Activated CD4-positive, alpha-beta T cell treated with anti-CD3 and anti-CD28 coated beads, Interleukin-2, amount 10 ng/mL, durations not matched to agents 24 days and 14 days (primary cell): ENCODE measurements at places on chromosomes 12 and 14. TPM values are rescaled to one million over a fixed set of nuclear protein-coding genes. Genes with fewer than 3 reads are reported as not detected.

The DENR gene
- total RNA-seq, result 88.7 and 89.6 TPM in 2 replicates

DNA sequence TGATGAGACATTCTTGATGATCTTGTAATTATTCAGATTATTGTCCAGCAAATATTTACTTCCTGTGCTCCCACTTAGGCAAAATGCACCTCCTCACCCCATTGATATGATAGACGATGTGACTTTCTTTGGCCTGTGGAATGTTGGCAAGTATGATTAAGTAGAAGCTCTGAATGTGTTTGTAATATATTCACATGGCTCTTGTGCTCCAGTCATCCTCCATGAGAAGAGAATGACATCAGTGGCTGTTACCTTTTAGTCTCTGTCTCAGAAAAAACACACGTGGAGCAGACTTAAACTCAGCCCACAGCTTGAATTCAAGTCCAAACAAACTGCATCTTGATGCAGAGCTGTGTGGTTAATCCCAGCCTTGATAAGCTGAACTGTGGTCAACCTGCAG is 984.3 kb upstream of the FBXO33 start:
- H3K27ac ChIP-seq, result no peak overlapping the region
- no peak overlapping the region for H3K4me3 ChIP-seq
- H3K4me1 ChIP-seq, result no peaks in the 10 kb centered on the region
- no peak for DNase-seq

The DBX2 gene
- not detected in 2 replicates for total RNA-seq

- H3K27ac ChIP-seq, result no peak overlapping the region
- peak; percentile 57 for DNase-seq
- no peaks in the 10 kb centered on the region for H3K36me3 ChIP-seq
- H3K4me1 ChIP-seq, result no peaks in the 10 kb centered on the region
- H3K27me3 ChIP-seq, result no peaks in the 10 kb centered on the region
Observed at GRCh38 chr14:32588448-32589320, 259.6 kb downstream of the AKAP6 start.

- peak overlapping the region; percentile 79 for H3K27ac ChIP-seq
- DNase-seq, result peak; percentile 68
- H3K27me3 ChIP-seq, result no peaks in the 10 kb centered on the region
Observed at GRCh38 chr12:104738776-104739642, 219.1 kb downstream of the SLC41A2 start.

The FGF23 gene
- not detected in 2 replicates for total RNA-seq

DNA sequence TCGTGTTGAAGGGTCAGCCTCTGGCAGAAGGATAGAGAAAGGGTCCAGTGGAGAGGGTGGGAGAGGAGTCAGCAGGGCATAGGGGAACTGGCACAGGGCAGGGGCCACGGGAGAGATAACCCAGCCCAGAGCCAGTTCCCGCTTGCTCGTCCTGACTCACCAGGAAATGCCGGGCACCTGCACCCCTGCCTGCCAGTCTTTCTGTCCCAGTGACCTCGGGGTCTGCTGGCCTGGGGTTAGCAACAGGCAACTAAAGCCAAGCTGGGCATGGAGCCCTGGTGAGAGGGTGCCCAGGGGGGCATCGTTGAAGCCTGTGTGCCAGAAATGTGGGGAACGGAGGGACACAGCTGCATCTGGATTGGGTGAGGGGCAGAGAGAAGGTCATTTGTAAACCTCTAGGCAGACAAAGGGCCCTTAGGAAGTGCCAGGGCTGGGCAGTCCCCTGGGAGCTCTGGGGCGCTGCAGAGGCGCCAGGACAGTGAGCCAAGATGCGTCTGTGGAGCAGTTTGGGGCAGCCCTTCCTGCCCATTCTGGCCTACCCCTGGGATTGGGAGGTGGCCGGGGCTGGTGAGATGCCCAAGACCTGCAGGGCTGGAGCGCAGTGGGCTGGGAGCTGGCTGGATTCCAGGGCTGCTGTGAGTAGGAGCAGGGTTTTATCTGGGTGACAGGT is 5.5 kb downstream of the TNFAIP2 start:
- no peak overlapping the region for H3K4me3 ChIP-seq
- H3K4me1 ChIP-seq, result no peaks in the 10 kb centered on the region
- H3K27me3 ChIP-seq, result peaks cover 5% of the 10 kb centered on the region
- no peaks in the 10 kb centered on the region for H3K36me3 ChIP-seq
- no peak overlapping the region for H3K27ac ChIP-seq
